Astrocyte of the spinal cord (primary cell): ENCODE measurements at places on chromosomes 6 and 20.

GRCh38 chr6:156992020-156992804 is 215.0 kb downstream of the ARID1B start:
- peak; percentile 46 for DNase-seq

- DNase-seq = no peak
Measured at GRCh38 chr20:23412026-23412425, 9.3 kb downstream of the NAPB start.

DNA sequence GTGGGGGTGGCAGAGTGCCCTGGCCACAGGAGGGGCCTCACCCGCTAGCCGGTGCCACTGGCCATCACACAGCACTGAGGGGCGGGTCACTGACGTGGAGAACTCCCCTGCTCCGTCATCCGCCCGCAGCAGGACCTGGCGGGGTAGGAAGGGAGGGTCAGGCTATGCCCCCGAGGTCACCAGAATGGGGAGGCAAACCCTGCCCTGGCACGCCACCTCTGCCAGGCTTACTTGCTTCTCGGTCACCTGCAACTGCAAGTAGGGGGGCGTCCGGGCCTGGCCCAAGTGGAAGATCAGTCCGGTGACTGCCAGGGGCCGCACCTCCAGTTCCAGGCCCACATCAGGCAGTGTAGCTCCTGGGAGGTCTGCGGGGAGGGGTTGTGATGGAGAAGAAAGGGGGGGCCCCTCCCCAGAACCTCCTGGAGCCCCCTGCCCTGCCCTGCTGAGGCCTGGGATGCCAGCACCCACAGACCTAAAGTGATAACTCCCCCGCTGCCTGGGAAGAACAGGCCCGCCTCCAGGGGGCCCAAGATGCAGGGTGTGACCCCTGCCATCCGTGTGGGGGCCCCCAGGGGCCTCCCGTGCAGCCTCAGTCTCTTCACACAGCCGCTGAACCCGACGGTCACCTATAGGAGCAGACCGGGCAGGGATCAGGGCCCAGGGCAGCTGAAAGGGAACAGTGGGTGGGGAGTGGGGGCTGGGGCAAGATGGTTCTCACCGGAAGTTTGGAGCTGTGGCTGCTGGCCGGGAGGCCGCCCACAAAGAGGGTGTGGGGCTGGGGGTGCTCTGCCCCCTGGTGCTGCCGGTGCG is 7.4 kb downstream of the ADRM1 start:
- no peak for DNase-seq

- DNase-seq = no peak
Measured at GRCh38 chr6:43505718-43506117, 4.4 kb downstream of the LRRC73 start.

DNA sequence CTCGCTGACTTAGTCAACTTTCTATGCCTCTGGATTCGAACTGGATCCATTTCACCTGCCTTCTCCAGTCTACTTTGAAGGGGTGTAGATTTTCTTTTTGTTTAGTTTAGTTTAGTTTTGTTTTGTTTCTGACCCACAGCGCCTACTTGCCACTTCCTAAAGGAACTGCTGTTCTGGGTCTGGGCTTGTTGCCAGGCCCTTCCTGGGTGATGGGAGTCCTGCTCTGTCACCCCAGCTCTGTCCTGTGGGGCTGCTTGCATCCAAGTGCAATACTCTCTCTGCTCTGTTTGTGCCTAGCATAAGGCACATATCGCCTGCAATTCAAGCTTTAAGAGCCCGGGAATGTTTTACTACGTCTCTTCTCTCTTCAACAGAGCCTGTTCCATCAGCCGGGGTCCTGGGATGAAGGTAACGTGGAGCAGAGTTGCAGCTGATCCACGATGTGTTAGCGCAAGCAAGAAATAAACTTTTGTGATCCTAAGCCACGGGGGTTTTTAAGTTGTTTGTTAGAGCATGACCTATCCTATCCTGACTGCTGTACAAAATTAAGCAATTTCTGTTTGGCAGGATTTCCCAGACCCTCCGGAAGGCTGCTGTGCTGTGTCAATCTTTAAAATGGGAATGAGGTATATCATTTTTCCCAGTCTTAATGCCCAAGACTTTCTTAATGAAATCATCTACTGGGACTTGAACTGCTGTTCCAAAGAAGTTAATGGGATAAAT is 30.9 kb upstream of the TAGAP start:
- peak; percentile 17 for DNase-seq

GRCh38 chr6:1381481-1382330 is 7.7 kb upstream of the FOXF2 start:
- DNase-seq = no peak

GRCh38 chr20:61567204-61567603 is 315.1 kb downstream of the CDH4 start:
- DNase-seq = no peak

GRCh38 chr6:13407709-13408695 is 79.4 kb downstream of the GFOD1 start:
- DNase-seq = peak; percentile 51

DNA sequence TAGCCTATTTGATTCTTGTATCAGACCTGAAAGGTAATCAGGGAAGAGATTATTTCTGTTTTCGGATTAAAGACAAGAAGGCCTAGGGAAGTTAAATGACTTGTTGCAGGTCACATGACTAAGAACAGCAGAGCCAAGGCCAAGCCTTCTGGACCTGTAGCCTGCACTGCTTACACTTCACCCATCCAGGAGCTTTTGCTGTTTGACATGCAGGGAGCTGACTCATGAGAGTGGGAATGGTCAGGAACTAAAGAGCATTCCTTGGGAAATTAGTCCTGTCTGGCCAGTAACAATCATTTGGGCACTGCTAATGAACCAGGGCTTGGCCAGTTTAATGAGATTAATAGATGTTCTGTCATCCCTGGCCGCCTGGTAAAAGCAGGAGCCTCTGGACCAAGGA is 46.8 kb downstream of the EIF2S2 start:
- peak; percentile 45 for DNase-seq

GRCh38 chr6:23633996-23634395 is 492.0 kb upstream of the NRSN1 start:
- DNase-seq = no peak

GRCh38 chr6:162026843-162027242 is 700.7 kb downstream of the PRKN start:
- DNase-seq = no peak

GRCh38 chr6:13574149-13574570 is 241 bp upstream of the SIRT5 start:
- DNase-seq = peak; percentile 92

GRCh38 chr20:25125636-25126035 is 43.7 kb upstream of the VSX1 start:
- DNase-seq = no peak

DNA sequence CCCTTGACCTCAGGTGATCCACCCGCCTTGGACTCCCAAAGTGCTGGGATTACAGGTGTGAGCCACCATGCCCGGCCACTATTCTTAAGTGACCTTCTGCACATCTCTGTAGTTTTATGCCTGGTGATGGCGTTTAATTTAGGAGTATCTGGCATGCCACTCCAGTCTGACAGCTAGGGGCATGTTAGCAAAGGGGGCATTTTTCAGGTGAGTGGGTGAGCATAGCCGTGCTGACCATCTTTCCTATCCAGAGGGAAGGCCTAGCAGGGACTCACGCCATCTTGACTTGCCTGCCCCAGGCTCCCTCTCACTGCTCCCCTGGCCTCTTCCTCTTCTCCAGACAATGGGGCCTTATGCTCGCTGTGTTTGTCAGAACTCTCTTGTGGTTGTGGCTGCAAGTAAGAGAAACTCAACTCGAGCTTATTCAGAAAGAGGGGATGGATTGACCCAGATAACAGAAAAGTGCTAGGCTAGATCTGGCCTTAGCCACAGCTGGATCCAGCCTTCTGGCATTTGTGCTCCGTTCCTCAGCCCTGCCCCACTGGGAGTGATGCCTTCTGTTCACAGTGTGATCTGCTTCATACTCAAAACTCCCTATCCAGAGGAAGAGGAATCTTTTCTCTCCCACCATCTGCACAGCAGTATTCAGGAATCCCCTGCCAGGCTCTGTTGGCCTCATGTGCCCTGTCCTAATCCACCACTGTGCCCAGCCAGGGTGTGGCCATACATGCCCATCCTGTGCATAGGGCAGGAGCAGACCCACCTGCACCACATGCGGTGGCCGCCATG is 174.5 kb upstream of the AKAP12 start:
- no peak for DNase-seq

DNA sequence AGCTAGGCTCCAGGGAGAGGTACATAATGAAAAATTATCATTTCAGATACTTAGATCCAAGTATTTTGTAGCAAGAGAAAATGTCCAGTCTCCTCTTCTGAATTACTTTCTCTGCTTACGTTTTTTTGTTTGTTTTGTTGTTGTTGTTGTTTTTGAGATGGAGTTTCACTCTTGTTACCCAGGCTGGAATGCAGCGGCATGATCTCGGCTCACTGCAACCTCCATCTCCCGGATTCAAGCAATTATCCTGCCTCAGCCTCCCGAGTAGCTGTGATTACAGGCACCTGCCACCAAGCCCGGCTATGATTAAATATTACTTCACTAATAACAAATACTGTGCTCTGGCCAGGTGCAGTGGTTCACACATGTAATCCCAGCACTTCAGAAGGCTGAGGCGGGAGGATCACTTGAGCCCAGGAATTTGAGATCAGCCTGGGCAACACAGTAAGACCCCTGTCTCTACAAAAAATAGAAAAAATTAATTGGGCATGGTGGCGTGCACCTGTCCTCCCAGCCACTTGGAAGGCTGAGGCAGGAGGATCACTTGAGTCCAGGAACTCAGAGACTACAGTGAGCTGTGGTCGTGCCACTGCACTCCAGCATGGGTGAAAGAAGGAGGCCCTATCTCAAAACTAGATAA is 155.0 kb upstream of the JARID2 start:
- no peak for DNase-seq

DNA sequence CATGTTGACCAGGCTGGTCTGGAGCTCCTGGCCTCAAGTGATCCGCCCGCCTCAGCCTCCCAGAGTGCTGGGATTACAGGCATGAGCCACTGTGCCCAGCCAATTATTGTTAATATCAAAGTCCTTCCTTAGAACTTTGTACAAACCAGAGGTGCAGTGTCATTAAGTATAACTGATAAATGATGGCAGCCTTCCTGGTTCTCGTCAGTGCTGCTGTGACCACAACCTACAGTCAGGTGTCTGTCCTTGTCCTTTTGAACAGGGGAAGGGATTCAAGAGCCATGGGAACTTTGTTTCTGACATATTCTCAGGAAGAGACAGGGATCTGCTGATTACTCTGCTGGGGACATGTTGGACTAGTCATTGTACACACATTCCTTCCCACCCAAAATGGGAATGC is 103.2 kb upstream of the TIAM2 start:
- no peak for DNase-seq

- no peak for DNase-seq
Measured at GRCh38 chr20:25117990-25118389, 36.0 kb upstream of the VSX1 start.

DNA sequence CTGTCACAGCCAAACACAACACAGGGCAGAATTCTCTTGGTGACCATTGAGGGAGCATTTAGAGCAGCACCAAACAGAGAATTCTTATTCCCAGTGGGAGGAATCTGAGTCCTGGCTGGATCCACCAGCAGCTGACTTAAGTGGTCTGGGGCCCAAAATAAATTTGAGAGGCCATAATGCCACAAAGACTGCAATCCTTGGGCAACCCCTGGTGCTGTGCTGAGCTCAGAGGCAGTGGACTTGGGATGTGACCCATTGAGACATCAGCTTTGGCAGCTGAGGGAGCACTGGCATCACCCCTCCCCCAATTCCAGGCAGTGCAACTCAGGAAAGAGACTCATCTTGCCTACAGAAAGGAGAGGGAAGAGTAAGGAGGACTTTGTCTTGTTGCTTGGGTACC is 48.6 kb upstream of the THBS2 start:
- DNase-seq = no peak

- no peak for DNase-seq
Measured at GRCh38 chr6:82534876-82535275, 171.3 kb downstream of the TPBG start.

DNA sequence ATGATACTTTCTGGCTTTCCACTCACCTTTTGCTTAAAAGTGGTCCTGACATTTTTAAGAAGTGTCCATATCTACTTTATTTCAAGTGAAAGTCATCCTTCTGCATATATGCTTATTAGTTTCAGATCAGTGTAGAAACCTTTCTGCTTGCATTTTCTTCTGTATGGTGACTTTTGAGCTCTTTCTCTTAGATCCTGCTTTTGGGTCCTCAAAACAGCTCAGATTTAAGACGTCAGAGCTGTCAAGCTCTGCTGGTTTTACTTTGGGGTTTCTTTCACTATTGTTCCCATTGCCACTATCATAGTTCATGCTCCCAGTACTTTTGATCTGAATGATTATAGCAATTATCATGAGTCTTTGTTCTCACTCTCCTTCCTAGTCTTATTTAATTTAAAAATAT is 41.7 kb downstream of the BCKDHB start:
- no peak for DNase-seq

- no peak for DNase-seq
Measured at GRCh38 chr6:108106694-108107093, 32.2 kb upstream of the OSTM1 start.

GRCh38 chr6:112281821-112282615 is 27.7 kb upstream of the LAMA4 start:
- peak; percentile 85 for DNase-seq

DNA sequence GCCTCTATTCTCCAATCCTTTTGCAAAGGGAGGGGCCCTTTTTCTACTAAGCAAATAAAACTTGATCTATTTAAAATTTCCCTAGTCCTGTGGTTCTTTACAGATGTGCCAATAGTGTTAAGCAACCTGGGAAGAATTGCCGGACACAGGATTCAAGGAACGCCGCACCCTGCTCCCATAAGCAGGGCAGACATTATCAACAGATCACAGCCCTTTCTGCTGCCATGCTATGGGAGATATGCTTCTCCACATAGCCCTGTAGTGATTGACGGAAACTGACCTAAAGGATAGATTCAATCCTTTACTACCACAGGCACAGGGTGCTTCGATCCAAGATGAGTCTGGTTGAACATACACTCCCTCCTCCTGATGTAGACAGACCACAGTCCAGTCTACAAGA is 118.4 kb upstream of the TRAF3IP2 start:
- DNase-seq = no peak

GRCh38 chr6:131215219-131215618 is 80.0 kb downstream of the AKAP7 start:
- no peak for DNase-seq
